HFFc6 (cell line): ENCODE measurements at places on chromosomes 16 and 17.

DNA sequence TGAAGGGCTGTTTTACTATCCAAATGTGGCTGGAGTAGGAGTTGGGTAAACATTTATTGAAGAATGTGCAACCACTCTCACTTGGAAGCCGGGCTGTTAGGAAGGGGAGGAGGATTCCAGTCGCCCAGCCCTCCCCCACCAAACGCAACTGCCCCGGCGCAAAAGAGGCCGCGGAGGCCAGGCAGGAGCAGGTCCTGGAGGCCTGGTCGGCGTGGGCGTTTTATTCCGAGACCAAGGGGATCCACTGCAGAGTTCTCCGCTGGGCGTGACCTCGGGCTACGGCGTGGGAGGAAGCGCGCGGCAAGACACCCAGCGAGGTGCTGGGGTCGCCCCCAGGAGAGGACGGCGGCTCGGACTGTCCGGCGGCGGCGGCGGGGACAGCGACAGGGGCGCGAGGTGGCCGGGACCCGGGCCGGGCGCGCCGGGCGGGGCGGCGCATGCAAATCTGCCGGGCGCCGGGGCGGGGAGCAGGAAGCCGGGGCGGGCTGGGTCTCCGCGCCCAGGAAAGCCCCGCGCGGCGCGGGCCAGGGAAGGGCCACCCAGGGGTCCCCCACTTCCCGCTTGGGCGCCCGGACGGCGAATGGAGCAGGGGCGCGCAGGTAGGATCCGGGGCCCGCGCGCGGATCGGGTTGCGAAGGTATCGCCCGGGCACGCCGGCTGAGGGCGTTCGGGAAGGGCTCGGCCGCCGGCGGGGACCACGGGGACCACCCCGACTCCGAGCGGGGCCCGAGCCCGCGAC is at the start of gene IL4R:
TSS of gene IL4R (plus strand) at position 553 of the 739 bp plus-strand sequence. CDS start 26,230 bp downstream, outside the sequence.
- peaks cover 6% of the 10 kb centered on the region for H3K36me3 ChIP-seq
- peaks cover 1% of the 10 kb centered on the region for H3K27me3 ChIP-seq
- peak within 1 kb of the TSS; percentile 93 for H3K4me3 ChIP-seq

GRCh38 chr17:54339731-54340130 is 517.0 kb downstream of the KIF2B start:
- H3K27ac ChIP-seq, result no peak overlapping the region
- H3K27me3 ChIP-seq, result no peaks in the 10 kb centered on the region
- no peak for DNase-seq
- no peaks in the 10 kb centered on the region for H3K4me1 ChIP-seq
- no peaks in the 10 kb centered on the region; the same call in 1 of the 2 replicates for H3K36me3 ChIP-seq

DNA sequence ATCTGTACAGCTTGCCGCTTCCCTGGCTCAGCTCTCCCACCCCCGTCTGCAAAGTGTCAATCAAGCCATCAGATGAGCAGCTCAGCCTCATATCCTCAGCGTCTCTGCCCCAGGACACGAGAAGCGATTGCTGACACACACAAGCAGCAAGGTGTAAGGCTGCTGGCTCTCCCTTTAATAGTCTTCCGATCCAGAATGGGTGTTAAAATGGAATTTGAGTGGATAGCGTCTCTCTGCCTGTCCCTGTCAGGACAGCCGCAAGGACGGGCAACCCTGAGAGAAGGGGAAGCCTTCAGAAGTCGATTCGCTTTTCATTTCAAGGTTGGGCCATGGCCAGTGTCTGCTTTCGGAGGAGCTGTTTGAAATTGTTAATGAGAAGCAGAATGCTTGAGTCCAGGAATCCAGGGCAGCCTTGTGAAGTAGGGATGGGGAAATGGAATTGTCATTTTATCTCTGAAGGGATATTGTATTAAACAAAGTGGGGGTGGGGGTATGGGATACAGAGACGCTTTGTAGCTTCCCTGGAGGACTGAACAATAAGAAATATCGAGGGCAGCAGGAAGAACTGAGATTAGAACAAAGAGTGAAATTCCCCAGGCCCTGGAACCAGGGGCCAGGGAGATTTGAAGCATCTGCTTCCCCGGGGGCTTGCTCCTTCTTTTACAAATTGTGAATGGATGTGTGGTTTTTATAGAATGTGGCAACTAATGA is 4.7 kb upstream of the PIPOX start:
- H3K27me3 ChIP-seq, result peaks cover 16% of the 10 kb centered on the region
- peaks cover 13% of the 10 kb centered on the region for H3K36me3 ChIP-seq
- H3K27ac ChIP-seq, result no peak overlapping the region
- DNase-seq, result no peak
- H3K4me1 ChIP-seq, result peaks cover 13% of the 10 kb centered on the region; the same call in 1 of the 2 replicates

- H3K4me1 ChIP-seq, result peaks cover 59% of the 10 kb centered on the region
- H3K36me3 ChIP-seq, result peaks cover 5% of the 10 kb centered on the region; the same call in 1 of the 2 replicates
- no peak overlapping the region for H3K27ac ChIP-seq
- DNase-seq, result no peak
- no peak overlapping the region for H3K4me3 ChIP-seq
These were observed 9.3 kb upstream of the IRX5 start for GRCh38 chr16:54921206-54921824.

DNA sequence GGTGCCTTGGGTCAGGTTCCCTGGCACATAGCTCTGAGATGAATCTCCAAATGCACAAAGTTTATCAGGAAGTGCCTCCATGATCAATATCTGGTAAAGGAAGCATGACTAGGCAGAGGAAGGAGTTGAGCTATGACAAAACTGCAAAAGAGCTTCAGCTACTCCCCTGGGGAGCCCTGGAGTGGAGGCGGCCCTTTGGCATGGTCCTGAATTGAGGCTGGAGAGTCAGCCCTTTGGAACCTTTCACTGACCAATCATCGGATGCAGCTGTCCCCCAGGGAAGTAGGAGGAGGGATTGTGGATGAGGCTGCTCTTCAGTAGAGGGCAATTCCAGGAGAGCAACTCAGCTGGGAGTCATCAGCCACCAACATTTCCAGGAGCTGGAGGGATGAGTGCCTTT is 46.1 kb upstream of the NLRP1 start:
- peaks cover 47% of the 10 kb centered on the region for H3K4me1 ChIP-seq
- peak; percentile 78 for DNase-seq
- H3K27ac ChIP-seq, result peak overlapping the region; percentile 62
- H3K4me3 ChIP-seq, result peak overlapping the region; percentile 31

- H3K36me3 ChIP-seq, result no peaks in the 10 kb centered on the region; the same call in 1 of the 2 replicates
- DNase-seq, result no peak
These were observed 11.6 kb upstream of the RNF213 start for GRCh38 chr17:80248894-80249710.

GRCh38 chr17:4548061-4548461 is 7.1 kb downstream of the MYBBP1A start:
- peaks cover 6% of the 10 kb centered on the region for H3K27me3 ChIP-seq
- no peak overlapping the region for H3K27ac ChIP-seq
- H3K4me3 ChIP-seq, result no peak overlapping the region
- peaks cover 7% of the 10 kb centered on the region for H3K36me3 ChIP-seq

GRCh38 chr16:20430948-20431347 is 20.4 kb upstream of the ACSM2A start:
- no peak for DNase-seq
- H3K4me1 ChIP-seq, result no peaks in the 10 kb centered on the region
- H3K4me3 ChIP-seq, result no peak overlapping the region
- no peaks in the 10 kb centered on the region for H3K36me3 ChIP-seq
- H3K27ac ChIP-seq, result no peak overlapping the region

DNA sequence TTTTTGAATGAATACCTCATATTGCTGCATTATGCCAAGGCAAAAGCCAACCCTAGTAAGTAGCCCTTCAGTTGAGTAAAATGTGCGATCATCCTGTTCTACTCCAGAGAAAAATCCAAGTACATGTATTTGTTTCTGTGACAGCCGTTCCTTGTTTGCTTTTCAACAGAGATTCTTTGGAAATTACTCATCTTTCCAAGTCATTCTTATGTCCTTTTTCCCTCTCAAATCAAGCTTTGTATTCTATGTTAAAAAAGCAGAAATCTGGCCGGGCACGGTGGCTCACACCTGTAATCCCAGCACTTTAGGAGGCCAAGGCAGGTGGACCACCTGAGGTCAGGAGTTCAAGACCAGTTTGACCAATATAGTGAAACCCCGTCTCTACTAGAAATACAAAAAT is 112.9 kb upstream of the HAS3 start:
- peak overlapping the region; percentile 88 for H3K27ac ChIP-seq
- peak; percentile 64 for DNase-seq
- peaks cover 74% of the 10 kb centered on the region for H3K4me1 ChIP-seq
- peaks cover 12% of the 10 kb centered on the region; the same call in 1 of the 2 replicates for H3K36me3 ChIP-seq

GRCh38 chr16:1614456-1615102 is 2.4 kb downstream of the CRAMP1 start:
- H3K27me3 ChIP-seq, result peaks cover 4% of the 10 kb centered on the region
- peak overlapping the region; percentile 82 for H3K27ac ChIP-seq
- H3K4me1 ChIP-seq, result peaks cover 26% of the 10 kb centered on the region
- H3K4me3 ChIP-seq, result peak overlapping the region; percentile 88
- DNase-seq, result peak; percentile 15

DNA sequence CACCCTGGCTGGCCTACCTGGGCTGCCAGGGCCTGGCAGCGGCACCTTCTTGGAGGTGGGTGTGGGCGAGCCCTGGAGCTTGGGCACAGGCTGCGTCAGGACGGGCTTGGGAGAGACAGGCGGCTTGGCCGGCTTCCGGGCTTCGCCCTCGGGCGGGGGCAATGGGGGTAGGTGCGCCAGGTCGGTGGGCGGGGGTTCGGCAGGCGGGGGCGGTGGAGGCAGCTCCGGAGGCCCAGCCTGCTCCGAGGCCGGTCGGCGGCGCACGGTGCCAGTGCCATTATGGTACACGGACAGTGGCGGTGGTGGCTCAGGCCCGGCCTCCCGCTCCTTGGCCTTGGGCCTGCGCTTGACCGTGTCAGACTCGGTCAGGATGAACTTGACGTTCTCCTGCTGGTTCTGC is 16.8 kb downstream of the CASKIN1 start:
- no peaks in the 10 kb centered on the region for H3K4me1 ChIP-seq
- no peak for DNase-seq
- peaks cover 19% of the 10 kb centered on the region for H3K36me3 ChIP-seq
- no peak overlapping the region for H3K4me3 ChIP-seq

GRCh38 chr16:57303021-57303909 is 18.8 kb upstream of the PLLP start:
- H3K36me3 ChIP-seq, result no peaks in the 10 kb centered on the region
- H3K4me1 ChIP-seq, result peaks cover 7% of the 10 kb centered on the region; the same call in 1 of the 2 replicates
- no peak overlapping the region for H3K4me3 ChIP-seq
- H3K27me3 ChIP-seq, result peaks cover 37% of the 10 kb centered on the region
- no peak for DNase-seq

- 0 out of 2 replicates have a peak, but pooled peaks cover 2% of the 10 kb centered on the region for H3K27me3 ChIP-seq
- no peak for DNase-seq
- H3K27ac ChIP-seq, result peak overlapping the region; percentile 14; the same call in 1 of the 2 replicates
- no peak overlapping the region for H3K4me3 ChIP-seq
- peaks cover 40% of the 10 kb centered on the region for H3K36me3 ChIP-seq
- H3K4me1 ChIP-seq, result peaks cover 42% of the 10 kb centered on the region
These were observed 6.5 kb downstream of the CRK start for GRCh38 chr17:1449412-1449967.

GRCh38 chr17:15438491-15439105 is 28.8 kb downstream of the CDRT4 start:
- no peaks in the 10 kb centered on the region; the same call in 1 of the 2 replicates for H3K27me3 ChIP-seq
- no peak overlapping the region for H3K4me3 ChIP-seq
- DNase-seq, result no peak
- H3K27ac ChIP-seq, result no peak overlapping the region
- peaks cover 14% of the 10 kb centered on the region; the same call in 1 of the 2 replicates for H3K4me1 ChIP-seq

- H3K27me3 ChIP-seq, result peaks cover 5% of the 10 kb centered on the region
- no peak overlapping the region for H3K4me3 ChIP-seq
- no peak overlapping the region for H3K27ac ChIP-seq
These were observed 39.5 kb downstream of the RAP1GAP2 start for GRCh38 chr17:2835780-2836179.

- H3K27ac ChIP-seq, result no peak overlapping the region
- H3K27me3 ChIP-seq, result peaks cover 52% of the 10 kb centered on the region
- H3K4me1 ChIP-seq, result peaks cover 7% of the 10 kb centered on the region
- H3K36me3 ChIP-seq, result no peaks in the 10 kb centered on the region
- no peak overlapping the region for H3K4me3 ChIP-seq
- no peak for DNase-seq
These were observed 10.7 kb downstream of the RPRML start for GRCh38 chr17:46968224-46968834.

GRCh38 chr17:51427856-51428255 is 167.5 kb downstream of the UTP18 start:
- no peaks in the 10 kb centered on the region for H3K4me1 ChIP-seq
- no peak overlapping the region for H3K4me3 ChIP-seq
- no peaks in the 10 kb centered on the region for H3K36me3 ChIP-seq
- H3K27ac ChIP-seq, result no peak overlapping the region

- H3K27ac ChIP-seq, result peak overlapping the region; percentile 46
- H3K4me1 ChIP-seq, result peaks cover 13% of the 10 kb centered on the region
- H3K4me3 ChIP-seq, result no peak overlapping the region
These were observed 9.1 kb downstream of the TP53I13 start for GRCh38 chr17:29577385-29578211.

DNA sequence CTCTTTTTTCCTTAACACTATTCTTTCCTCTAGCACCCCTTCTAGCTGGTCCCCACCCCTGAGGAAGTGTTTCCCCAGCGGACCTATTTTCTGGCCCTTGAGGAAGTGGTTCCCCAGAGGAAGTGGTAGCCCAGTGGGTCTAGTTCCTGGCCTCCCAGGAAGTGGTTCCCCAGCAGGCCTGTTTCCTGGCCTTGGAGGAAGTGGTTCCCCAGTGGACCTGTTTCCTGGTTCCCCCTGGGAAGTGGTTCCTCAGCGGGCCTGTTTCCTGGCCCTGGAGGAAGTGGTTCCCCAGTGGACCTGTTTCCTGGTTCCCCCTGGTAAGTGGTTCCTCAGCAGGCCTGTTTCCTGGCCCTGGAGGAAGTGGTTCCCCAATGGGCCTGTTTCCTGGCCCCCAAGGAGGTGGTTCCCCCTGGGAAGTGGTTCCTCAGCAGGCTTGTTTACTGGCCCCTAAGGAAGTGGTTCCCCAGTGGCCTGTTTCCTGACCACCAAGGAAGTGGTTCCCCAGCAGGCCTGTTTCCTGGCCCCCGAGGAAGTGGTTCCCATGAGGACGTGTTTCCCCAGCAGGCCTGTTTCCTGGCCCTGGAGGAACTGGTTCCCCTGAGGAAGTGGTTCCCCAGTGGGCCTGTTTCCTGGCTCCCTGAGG is 58.3 kb downstream of the NTN1 start:
- H3K27me3 ChIP-seq, result no peaks in the 10 kb centered on the region; the same call in none of the 2 replicates
- no peak overlapping the region for H3K27ac ChIP-seq

GRCh38 chr17:44979426-44979995 is 11.4 kb upstream of the C1QL1 start:
- DNase-seq, result no peak
- peaks cover 13% of the 10 kb centered on the region for H3K4me1 ChIP-seq
- H3K36me3 ChIP-seq, result no peaks in the 10 kb centered on the region
- H3K27me3 ChIP-seq, result peaks cover 29% of the 10 kb centered on the region

- peaks cover 5% of the 10 kb centered on the region; the same call in 1 of the 2 replicates for H3K4me1 ChIP-seq
- H3K27ac ChIP-seq, result no peak overlapping the region
- H3K36me3 ChIP-seq, result peaks cover 12% of the 10 kb centered on the region
These were observed 13.1 kb upstream of the CFDP1 start for GRCh38 chr16:75446416-75446815.

DNA sequence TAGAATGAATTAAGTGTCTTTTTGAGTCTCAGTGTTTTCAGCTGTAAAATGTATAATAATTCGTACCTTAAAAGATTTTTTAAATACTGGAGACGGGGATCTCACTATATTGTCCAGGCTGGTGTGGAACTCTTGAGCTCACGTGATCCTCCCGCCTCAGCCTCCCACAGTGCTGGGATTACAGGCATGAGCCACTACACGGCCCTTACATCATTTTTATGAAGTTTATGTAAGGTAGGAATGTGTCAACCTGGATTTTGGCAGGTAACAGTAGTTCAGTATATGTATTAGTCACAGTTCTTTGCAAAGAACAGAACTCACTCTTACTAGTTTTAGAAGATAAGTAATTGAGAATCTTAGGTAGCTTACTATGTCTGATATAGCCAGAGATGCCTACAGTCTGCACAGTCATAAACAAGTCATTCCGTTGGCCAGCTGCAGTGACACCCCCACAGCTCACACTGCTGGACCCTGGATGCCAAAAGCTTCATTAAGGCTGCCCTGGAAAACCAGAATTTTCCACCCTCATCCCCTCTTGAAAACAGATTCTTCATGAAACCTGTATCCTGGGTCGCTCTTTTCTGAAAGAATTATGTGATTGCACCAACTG is 583 bp upstream of the COX6A2 start:
- H3K4me1 ChIP-seq, result no peaks in the 10 kb centered on the region
- no peak overlapping the region for H3K4me3 ChIP-seq
- no peaks in the 10 kb centered on the region for H3K36me3 ChIP-seq
- peaks cover 36% of the 10 kb centered on the region for H3K27me3 ChIP-seq
